ENCODE measurements at places on chromosomes 12 and 14.

GRCh38 chr12:79776111-79776510 lies 85.3 kb upstream of the PAWR start:
- peak; percentile 31 for DNase-seq

- DNase-seq = no peak
Measured at GRCh38 chr14:24052656-24053547, 1.1 kb downstream of the CARMIL3 start.

- DNase-seq = no peak
Measured at GRCh38 chr14:89246290-89246689, 170.7 kb downstream of the FOXN3 start.

DNA sequence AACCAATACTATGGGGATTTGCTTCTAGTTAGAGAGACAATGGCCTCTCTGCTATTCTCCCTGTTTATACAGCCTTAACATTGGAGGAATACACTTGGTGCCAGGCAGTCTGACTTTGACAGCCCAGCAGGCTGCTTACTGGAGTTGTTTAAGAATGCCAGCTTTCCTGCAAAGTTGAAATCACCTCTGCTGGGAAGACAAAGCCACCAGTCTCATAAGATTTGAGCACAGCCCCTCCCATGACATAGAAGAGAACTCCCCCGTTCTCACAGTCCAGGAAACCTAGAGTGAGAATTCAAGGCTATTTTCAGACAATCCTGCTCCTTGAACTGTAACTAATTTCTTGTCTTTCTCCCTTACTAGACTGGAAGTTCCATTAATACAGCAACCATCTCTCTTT lies 21.1 kb upstream of the CATSPERB start:
- DNase-seq = no peak

- no peak for DNase-seq
Measured at GRCh38 chr14:81727218-81727617, 193.6 kb upstream of the SEL1L start.

GRCh38 chr12:82461393-82461792 lies 103.1 kb downstream of the METTL25 start:
- DNase-seq = peak; percentile 89

- DNase-seq = no peak
Measured at GRCh38 chr14:103828315-103828967, 18.9 kb downstream of the PPP1R13B start.

- no peak for DNase-seq
Measured at GRCh38 chr12:132168311-132169031, 24.2 kb downstream of the NOC4L start.

GRCh38 chr12:65305346-65305950 lies 27.0 kb downstream of the MSRB3 start:
- DNase-seq = no peak

- no peak for DNase-seq
Measured at GRCh38 chr14:100967930-100968329, 64.4 kb upstream of the RTL1 start.

DNA sequence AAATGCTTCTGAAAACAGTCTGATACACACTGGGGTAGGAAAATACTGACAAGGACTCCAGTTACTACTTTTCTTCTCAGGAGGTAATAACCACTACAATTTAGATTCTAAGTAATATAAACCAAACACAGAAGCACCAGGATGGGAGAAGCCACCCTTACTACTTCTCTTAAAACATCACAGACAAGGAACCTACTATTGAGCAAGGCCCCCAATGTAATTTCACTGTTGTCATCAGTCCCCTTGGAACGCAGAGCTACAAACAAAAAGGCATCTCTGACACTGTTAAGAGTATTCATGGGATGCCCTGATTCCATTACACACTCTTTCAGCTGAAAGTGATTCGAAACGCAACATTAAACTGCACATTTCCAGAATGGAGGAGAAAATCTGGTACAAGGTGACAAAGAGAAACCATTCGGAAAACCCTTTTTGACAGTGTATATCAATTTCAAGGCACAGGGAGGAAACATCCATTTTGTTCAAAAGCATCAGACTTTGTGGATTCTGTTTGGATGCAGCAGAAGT lies 185.9 kb downstream of the PPM1H start:
- DNase-seq = no peak

- DNase-seq = peak; percentile 22
Measured at GRCh38 chr14:45135156-45135555, 574 bp upstream of the FANCM start.

DNA sequence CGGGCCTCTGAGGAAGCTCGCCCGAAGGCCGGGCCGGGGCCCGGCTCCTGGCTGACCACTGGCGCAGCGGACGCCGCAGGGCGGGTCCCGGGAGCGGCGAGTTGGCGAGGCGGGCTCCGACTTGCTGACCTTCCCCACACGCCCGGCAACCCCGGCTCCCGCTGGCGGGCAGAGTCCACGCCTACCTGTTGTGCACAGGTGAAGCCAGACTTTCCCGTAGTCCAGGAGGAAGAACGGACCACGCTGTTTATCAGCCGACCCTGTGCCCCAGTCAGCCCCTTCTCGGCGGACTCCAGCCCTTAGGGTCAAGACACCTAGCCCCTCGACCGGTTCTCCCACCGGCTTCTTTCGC lies 407 bp downstream of the HEATR5A start:
- DNase-seq = peak; percentile 61

DNA sequence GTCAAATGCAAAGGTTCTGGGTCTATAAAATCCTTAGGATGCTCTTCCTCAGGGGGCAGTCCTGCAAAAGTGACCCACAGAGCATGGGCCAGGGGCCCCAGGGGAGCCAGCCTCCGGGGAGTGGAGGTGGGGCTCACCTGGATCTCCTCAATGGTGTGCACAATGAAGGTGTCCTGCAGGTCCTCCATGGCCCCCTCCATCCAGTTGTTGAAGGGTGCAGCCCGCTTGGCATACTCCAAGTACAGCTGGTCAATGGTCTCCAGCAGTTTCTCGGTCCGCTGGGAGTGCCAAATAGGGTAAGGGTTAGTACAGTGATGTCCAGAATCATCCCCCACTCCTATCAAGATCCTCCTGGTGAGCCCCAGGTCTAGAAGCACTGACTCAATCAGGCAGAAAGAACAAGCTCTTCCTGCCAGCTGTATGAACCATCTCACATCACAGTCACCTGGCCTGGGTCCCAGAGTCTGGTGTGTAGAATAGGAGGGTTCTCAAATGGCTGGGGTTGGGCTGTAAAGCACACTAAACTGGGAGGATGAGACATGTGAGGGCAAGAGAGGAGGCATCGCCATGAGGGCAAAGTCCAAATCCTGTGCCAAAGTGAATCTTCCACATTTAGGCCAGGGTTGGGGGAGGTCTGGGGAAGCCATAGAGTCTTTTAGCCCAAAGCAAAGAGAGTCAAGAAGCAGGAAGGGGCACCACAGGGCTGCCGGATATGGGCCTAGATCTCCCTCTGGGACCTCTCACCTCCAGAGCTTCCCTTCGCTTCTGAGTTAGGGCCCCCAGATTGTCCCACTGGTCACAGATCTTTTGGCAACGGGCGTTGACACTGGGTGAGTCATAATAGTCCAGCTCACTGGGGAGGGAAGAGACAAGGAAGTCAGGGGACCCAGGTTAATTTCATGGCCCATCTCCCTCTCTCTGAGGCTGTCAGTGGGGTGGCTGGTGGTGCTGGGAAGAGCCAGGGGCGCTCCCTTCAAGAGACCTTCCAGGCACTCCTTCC lies 91.5 kb upstream of the ZFP36L1 start:
- DNase-seq = peak; percentile 62

DNA sequence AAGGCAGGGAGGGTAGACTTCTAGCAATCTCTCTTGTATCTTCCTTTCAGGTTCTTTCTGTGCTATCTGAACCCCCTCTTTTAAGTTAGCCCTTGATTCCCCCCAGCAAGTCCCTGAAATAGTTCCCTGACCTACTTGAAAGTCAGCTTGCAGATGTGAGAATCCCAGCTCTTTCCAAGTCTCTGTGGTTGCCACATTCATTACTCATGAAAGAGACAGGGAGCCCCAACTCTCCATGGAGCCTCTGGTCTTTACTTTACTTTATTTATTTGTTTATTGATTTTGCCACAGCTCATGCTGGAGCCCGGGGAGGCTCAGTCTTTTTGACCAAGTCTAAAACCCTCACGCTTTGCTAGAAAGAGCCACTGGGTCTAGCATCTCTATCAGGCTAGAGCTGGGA lies 193.6 kb upstream of the FAR2 start:
- DNase-seq = no peak

DNA sequence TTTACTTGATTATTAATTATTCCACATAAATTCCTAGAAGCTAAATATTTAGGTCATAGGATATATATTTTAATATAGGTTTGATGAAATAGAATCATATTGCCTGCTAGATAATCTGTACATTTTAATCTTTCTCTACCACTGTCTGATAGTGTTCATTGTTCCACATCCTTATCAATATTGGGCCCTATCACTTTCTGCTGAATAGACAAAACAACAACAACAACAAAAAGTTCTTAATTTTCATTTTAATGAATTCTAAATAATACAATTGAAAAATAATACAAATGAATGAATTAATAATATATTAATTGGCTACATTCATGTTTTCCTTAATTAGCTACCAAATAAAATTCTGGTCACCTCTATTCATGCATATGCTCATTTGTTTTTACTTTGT lies 1437.2 kb downstream of the LRFN5 start:
- no peak for DNase-seq

DNA sequence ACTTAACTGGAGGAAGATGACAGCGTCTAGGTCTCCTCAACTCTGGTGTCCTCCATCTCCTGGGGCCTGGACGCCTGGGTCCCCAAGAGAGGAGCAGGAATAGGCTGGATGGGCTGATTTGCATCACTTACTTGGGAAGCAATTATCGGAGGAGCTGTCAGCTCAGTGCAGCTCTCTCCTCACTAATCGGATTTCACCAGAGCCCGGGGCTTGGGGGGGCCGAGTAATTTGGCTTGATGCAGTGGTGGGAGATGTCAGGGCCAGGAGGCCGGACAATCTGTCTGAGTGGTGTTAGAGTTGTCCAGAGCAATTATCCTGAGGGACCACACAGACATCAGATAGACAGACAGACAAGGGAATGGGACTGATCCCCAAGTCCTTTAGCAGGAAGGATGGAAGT lies 4.6 kb upstream of the SMUG1 start:
- DNase-seq = no peak

GRCh38 chr12:49346659-49347310 lies at the start of gene DNAJC22:
Gene DNAJC22, plus strand, starts transcription at chr12:49346888. Its CDS starts 1,985 bp downstream, at chr12:49348873.
- DNase-seq = peak; percentile 54

DNA sequence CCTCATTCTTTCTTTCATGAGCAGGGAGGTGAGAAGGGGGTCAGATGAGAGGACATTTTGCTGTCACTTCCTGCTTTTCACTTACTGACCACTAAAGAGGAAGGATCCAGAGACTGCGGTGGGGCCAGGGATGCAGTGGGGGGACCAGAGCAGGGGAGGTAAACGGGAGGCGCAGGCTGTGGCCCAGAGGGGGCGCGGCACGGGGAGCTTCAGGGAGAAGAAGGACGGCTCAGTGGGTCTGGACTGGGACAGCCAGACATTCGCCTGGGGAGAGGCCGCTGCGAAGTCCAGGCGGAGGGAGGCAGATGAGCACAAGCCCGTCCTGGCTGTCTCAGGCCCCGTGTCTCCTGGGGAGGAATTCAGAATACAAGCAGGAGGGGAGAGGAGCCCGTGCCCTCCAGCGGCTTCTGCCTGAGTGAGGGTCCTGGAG lies 41.2 kb downstream of the SLC6A12 start:
- no peak for DNase-seq

DNA sequence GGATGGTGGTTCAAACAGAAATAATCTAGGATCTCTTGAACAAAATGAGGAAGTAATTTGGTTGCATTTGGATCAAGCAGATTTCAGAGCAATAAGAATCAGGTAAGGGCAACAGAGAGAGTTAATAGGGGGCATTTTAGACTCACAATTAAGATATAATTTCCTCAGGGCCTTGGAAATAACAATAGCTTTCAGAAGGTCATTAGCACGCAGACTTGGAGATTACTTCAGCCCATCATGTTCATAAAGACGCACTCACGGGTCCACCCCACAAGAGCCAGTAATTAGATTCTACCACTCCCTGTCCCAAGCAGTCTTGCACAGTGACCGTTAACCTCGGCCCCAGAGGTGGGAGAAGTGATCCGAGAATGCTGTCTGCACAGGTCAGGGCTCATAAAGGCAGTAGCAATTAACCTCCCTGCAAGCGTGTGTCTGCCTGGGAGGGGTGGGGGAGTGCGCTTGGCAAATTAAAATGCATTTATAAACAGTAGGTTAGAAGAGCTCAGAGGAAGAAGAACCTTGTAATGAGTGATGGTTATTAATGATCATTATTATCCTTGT lies 125.7 kb upstream of the CCDC196 start:
- no peak for DNase-seq

- no peak for DNase-seq
Measured at GRCh38 chr14:37443461-37443860, 151.6 kb downstream of the FOXA1 start.

- peak; percentile 64 for DNase-seq
Measured at GRCh38 chr12:3202734-3203446, 125.7 kb downstream of the TSPAN9 start.

DNA sequence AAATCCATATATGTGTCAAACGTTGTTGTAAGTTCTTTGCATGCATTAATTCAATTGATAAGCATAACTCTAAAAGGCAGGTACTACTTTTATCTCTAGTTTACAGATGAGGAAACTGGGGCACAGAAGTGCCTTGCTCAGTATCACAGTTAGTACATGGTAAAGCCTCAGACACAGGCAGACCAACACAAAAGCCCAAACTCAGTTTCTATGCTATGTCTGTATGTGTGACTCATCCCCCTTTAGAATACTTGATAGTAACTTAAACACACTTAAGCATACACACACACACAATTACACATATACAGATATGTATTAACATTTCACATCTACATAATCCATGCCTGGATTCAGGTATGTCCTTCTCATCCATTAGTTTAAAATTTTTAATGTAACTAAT lies 88.0 kb downstream of the EPS8 start:
- peak; percentile 51 for DNase-seq

- DNase-seq = no peak
Measured at GRCh38 chr12:131018019-131018620, 64.4 kb downstream of the ADGRD1 start.

DNA sequence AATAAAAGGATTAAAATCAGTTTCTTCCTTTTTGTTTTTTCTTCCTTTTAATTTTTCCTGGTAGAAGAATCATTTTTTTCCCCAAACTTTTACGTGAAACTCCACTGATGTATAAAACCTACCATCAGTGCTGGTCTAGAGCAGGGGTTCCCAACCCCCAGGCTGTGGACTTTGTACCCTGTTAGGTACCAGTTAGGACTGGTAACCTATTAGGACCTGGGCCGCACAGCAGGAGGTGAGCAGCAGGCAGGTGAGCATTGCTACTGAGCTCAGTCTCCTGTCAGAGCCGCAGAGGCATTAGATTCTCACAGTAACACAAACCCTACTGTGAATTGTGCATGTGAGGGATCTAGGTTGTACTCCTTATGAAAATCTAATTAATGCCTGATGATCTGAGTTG lies 10.1 kb downstream of the SMCO2 start:
- DNase-seq = no peak

GRCh38 chr12:55675666-55676065 lies 32.0 kb downstream of the ITGA7 start:
- DNase-seq = no peak
